ENCODE measurements at places on chromosomes 7 and 10.

DNA sequence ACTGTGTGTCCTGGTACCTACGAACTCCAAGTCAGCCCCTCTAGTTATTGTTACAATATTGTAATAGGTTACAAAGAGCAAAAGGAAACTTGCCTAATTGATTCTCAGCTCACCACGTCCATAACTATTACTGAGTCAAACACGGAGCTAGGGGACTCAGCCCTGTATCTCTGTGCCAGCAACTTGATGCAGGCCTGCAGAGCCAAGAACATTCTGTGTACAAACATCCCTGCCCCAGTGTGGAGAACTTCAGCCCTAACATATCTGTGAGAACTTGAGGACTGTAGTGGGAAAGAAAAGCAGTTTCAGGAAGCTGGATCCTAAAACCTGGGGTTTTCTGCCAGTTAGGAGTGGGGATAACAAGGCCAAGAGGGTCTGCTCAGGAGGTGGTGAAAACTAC lies 114.9 kb upstream of the PRSS58 start:
- no peak for DNase-seq

- peak; percentile 95 for DNase-seq
These were observed 724 bp downstream of the BBIP1 start for GRCh38 chr10:110918269-110918642.

DNA sequence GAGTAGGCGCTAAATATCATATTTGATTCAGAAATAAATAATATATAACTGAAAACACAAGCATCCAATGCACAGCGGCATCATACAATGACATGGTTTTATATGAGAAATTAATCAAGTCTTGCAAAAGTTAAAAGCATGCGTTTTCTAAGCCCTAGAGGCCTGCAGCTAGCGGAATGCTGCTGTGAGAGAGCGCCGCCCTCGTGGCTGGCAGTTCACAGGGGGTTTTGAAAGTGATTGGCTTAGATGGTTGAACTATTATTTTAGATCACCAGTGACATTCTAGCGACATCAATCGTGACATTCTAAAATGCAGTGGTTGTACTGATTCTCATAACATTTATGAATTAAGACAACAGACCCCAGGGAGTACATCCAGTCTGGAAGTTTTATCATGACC lies 235.2 kb upstream of the MGMT start:
- no peak for DNase-seq

DNA sequence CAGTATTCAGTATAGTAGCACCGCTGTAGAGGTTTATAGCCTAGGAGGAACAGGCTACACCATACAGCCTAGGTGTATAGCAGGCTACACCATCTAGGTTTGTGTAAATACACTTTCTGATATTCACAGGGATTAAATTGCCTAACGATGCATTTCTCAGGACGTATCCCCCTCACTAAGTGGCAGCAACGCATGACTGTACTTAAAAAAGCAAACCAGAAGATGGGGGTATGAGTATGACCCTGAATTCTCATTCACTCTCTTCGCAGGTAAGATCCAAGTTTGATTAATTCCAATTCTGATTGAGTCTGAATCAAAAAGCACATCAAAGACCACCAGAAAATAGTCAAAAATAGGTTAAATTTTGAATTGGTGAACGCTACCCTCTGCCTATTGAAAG lies 972 bp downstream of the ORC5 start:
- DNase-seq, result no peak

GRCh38 chr10:30825495-30825894 lies 195.9 kb upstream of the LYZL2 start:
- no peak for DNase-seq

GRCh38 chr10:124125305-124126116 lies 32.1 kb upstream of the CHST15 start:
- no peak for DNase-seq

DNA sequence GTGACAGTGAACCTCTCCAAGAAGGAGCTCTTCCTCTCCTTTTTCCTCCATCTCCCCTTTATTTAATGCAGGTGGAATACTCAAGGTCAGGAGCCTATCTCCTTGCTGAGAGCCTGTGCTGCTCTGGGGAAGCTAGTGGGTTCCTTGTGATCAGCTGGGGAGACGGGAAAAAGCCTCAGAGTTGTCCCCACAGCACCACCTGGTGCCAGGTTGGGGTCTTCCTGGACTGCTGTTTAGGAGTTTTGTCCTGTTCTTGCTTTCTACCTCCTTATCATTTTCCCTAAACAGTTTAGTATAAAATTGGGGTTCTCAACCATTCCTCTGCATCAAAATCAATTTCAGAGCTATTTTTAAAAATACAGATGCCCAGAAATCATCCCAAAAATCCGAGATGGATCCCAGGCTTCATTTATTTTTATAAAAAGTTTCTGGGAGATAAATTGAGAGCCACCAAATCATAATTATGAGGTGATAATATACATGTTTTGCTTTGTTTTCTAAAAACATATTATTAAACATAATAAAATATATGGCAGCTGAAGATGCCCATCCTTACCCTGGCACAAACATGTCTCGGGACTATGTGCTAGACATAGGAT lies 44.3 kb downstream of the MACC1 start:
- peak; percentile 34 for DNase-seq

DNA sequence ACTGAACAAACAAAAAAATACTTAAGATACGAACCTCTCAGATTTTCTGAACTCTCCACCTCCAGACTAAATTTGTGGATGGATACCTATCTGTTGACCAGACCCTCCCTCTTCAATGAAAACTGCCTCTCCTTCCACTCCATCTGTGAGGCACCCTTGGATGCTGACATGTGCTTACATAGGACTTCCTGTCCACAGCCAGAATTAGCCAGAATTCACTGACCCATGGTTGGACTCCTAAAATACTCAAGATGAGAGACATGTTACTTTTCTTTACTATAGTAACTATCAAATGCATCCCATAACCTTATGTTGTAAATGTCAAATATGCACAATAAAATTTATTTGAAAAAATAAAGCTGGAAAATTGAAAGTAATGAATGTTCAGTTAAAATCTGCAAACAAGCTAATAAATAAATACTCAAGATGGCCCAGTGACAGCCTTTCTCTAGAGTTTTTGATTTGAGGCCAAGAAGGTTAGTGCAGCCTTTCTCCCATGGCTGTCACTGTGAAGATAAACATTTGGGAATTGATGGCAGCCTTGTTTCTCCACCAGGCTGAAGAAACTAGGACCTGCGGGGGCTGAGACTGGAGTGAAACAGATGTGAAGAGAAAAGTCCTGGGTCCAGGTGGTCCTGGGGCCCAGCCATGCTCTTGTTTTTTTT lies 287.0 kb downstream of the ZEB1 start:
- DNase-seq, result no peak

DNA sequence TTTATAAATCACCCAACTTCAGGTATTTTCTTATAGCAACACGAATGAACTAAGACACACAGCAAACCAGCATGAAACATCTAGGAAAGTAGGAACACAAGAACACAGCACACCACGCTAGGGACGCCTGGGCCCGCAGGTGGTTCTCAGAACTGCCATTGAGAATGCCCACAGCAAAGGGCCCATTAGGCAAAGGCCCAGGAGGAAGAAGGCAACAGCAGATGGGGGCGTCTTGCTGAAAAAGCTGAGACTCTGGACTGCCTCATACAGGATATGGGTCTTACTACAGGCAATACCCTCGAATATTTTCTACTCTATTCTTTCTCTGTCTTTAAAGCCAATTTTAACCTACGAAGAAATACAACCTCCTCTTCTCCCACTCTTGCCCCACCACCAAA lies 77.3 kb downstream of the PARD3 start:
- DNase-seq, result no peak

- no peak for DNase-seq
These were observed 44.6 kb upstream of the VDAC2 start for GRCh38 chr10:75165684-75166622.

DNA sequence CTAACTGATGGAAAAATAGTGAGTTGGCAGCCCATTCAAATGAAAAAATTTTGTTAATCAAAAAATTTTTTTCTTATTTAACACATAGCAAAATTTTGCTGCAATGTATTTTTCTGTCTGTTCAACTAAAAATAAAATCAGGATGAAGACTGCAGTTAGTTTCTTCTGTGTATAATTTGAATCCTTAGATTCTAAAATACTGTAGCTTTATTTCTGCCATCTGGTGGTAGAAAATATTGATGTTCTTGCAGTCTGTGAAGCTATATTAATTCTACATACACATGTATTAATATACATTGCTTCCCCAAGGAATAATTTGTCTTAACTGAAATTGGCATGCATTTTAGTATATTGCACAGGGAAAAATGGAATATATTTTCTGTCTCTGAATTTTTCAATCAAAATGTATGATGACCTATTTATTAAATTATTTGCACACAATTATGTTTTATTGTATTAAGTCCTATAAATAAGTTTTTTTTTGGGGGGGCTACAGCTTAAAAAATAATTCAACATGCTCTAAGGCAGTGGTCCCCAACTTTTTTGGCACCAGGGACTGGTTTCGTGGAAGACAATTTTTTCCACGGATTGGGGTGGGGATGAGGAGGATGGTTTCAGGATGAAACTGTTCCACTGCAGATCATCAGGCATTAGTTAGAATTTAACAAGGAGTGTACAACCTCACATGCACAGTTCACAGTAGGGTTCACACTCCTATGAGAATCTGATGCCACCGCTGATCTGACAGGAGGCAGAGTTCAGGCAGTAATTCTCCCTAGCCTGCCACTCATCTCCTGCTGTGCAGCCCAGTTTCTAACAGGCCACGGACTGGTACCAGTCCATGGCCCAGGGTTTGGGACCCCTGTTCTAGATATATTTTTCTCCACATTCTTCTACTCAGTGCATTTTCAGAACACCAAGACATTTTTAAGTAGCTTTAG lies 119.4 kb downstream of the GNAT3 start:
- DNase-seq, result no peak

DNA sequence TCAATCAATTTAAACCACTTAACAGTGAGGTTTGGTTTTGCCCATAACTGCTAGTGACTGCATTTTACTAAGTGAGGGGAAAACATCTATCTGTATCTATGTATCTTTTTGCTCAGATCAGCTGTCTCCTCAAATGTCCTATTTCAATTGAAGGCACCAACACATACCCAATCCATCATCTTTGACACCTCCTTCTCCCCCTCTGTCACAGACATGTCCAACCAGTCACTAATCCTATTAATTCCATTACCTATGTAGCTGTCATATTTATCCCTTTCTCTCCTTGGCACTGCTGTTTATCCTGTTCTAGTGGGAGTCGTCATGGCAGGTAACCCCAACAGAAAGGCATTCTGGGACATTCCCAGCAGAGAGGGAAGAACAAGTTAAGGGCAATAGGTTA lies 975.2 kb upstream of the AUTS2 start:
- DNase-seq, result no peak

GRCh38 chr10:60735244-60735643 lies 43.0 kb upstream of the CDK1 start:
- no peak for DNase-seq

DNA sequence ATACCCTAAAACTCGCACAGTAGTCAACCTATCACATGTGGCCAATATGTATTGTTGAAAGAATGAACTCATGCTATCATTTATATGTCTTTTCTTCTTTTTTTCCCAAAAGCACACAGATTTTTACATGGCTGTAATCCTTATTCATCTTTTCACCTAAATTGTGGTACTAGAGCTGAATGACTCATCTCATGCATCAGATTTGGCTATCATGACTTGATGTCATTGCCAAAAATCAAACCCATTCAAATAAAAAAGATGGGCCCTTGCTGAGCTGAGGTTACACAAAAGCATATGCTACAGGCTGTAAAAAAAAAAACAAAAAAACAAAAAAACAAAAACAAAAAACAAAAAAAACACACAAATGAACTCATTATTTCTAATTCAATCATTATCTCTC lies 3.3 kb upstream of the LMOD2 start:
- DNase-seq, result no peak

DNA sequence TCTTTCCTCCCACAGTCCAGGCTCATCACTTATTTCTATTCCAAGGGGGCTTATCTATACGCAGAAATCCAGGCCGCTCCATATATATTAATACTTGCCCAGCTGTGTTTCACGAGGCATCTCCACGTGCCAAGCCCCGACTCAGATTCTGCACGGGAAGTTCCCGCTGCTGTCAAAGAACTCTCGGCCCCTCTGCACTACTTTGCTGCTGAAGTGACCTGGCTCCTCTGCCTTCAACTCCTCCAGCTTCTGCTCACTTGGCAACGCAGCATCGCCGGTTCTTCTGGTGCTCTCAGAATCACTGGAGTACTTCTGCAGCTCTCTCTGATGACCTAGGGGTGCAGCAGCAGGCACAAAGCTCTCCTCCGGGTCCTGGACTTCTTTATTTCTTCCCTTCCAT lies 9.7 kb upstream of the CHST12 start:
- DNase-seq, result no peak

- DNase-seq, result no peak
These were observed 16.9 kb downstream of the ZKSCAN5 start for GRCh38 chr7:99521399-99521798.

DNA sequence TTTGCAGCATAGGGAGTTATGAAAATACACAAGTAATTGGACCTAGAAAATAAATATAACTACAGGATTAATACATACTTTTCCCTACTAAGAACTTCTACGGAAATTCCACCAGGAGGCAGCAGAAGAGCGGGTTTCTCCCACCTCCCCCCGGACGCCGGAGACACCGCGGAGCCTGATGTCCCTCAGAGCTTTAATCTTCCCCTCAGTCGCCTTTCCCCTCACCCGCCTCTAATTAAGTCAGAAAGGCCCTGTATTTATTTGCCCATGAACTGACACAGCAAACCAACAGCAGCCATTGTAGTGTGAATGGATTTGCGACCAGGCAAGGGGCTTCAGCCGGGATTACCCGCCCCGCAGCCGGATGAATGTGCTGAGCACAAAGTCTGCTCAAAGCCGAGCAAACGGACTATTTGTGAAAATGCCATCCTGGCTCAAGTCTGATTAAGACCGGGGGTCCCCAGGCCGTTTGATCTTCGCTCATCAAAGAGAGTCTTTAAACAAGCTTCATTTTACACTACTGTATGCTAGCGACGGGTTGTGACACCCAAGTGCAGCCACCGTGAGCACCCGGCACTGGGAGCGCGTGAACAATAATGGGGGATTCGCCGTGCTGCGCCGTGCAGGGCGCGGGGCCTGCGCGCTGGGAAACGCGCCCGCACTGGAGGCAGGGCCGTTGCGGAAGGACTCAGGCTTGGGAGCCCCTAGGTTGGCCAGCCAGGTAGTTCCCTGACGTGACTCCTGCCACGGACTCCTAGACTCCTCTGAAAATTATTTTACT lies 5.6 kb upstream of the DKK1 start:
- peak; percentile 24 for DNase-seq

DNA sequence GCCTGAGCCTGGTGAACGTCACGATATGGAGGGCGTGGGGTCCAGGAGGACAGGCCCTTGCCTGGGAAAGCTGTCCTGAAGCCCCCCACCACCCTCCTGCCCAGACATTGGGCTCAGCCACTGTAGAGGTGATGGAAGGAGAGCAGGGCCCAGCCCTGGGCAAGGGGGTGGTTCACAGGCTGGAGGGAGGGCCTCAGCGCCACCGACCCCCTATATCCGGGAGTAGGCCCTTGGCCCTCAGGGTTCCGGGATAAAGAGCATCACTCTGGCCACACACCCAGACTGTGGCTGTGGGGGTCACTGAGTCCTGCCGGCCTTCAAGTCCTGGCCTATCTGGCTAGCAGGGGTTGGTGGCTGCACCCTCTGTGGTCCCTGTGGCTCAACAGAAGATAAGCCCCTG lies 55.3 kb upstream of the GTF2IRD1 start:
- DNase-seq, result no peak

GRCh38 chr10:103064956-103065355 lies 128.1 kb downstream of the NT5C2 start:
- DNase-seq, result no peak

- no peak for DNase-seq
These were observed 98.3 kb upstream of the AGK start for GRCh38 chr7:141452911-141453310.

All from stimulated activated CD4-positive, alpha-beta T cell treated with anti-CD3 and anti-CD28 coated beads, Interleukin-15, amount 100 ng/mL, for 24 hours (primary cell).